ENCODE measurements at places on chromosomes 5 and 9. TPM values are rescaled to one million over a fixed set of nuclear protein-coding genes. Genes with fewer than 3 reads are reported as not detected.

GRCh38 chr5:5343568-5343967, 78.9 kb upstream of the ICE1 start:
- H3K27me3 ChIP-seq = no peaks in the 10 kb centered on the region
- no peaks in the 10 kb centered on the region for H3K36me3 ChIP-seq
- no peak overlapping the region for H3K4me3 ChIP-seq
- H3K27ac ChIP-seq = no peak overlapping the region

GRCh38 chr9:100160021-100160420, 61.0 kb downstream of the INVS start:
- no peaks in the 10 kb centered on the region for H3K36me3 ChIP-seq
- no peak overlapping the region for H3K27ac ChIP-seq
- H3K4me3 ChIP-seq = no peak overlapping the region
- no peak for DNase-seq

DNA sequence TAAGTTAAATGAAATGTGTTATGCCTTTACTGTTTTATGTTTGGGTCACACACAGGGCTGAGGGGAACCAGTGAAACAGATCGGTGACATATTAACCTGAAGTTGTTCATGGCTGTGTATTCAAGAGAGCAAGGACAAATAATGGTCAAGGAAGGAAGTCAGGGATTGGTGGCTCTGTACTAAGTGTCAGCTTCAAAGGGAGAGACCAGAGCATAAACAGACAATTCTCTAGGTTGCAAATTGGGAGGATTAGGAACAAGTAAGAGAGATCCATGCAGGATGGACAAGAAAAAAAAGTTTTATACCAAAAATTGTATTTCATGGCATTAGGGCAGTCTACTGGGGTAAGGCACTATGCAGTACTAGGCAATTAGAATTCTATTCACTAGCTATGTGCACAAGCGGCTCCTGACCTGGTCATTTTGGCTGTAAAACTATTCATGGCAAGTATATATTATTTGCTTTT, 156.3 kb downstream of the PLPPR1 start:
- no peak for DNase-seq
- no peak overlapping the region for H3K27ac ChIP-seq
- H3K27me3 ChIP-seq = no peaks in the 10 kb centered on the region
- no peak overlapping the region for H3K4me3 ChIP-seq
- H3K36me3 ChIP-seq = no peaks in the 10 kb centered on the region

DNA sequence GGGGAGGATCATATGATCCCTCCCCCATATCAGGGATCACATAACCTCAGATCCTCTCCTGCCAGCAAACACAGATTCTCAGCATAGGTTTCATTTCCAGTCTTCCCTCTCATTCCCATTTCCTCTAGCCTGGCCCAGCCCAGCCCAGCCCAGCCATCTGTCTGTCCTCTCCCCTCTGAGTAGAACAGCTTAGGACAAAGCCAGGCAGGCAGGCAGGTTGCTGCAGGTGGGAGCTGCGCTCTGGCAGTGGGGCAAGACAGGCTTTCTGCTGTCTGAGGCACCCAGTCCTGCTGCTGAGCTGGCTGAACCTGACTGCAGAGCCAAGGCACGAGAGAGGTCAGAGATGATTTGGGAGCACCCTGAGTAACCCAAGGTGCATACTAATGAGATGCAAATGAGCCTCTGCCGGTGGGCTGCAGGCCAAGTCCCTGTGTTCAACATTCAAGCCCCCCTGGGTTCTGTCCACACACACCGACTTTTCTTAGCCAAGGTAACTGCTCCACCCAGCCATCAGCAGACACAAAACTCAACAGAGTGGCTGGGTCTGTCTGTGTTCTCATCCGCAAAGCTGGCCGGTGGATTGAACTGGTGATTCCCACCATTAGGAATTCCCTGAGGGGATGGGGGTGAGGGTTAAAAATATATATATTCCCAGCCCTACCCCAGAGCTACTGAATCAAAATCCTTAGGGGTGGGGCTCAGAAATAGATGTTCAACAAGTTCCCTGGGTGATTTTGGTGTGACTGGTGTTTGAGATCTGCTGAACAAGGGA, 9.1 kb downstream of the FAT2 start:
- no peaks in the 10 kb centered on the region for H3K36me3 ChIP-seq
- no peak overlapping the region for H3K4me3 ChIP-seq
- no peaks in the 10 kb centered on the region for H3K27me3 ChIP-seq
- peaks cover 7% of the 10 kb centered on the region for H3K4me1 ChIP-seq

- no peak overlapping the region for H3K27ac ChIP-seq
- no peaks in the 10 kb centered on the region for H3K4me1 ChIP-seq
- no peak overlapping the region for H3K4me3 ChIP-seq
- no peaks in the 10 kb centered on the region for H3K36me3 ChIP-seq
Observed at GRCh38 chr5:144189800-144190429, 19.2 kb downstream of the KCTD16 start.

DNA sequence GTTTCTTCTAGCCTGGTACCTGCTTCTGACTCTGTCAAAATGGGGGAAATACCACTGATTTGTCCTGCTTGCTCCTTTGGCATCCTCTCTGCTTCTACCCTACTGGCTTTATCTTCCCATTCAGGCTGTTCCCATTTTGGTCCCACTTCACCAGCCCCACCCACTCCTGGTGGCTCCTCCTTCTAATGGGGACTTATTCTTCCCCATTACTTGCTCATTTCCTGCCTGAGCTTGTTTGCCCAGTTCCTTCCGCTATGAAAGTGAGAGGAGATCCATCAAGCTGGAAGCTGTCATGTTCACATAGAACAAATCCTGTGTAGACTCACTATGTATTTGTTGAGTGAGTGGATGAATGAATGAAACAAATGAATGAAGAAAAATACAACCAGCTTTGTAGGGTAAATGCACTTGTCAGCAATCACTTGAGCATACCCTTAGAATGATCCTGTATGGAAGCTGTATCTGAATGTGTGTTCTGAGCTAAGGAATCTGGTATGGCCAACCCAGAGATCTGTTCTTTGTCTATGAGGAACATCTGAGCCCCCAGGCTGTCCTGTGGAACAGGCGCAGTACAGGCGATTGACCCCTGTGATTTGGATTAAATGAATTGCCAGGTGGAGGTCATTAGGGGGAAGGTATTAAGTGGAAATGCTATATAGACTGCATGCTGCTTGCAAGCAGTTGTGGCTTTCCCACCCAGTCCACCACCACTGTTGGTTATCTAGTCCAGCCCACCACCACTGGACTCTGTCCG, 89.5 kb downstream of the APBA1 start:
- H3K4me3 ChIP-seq = no peak overlapping the region
- peaks cover 4% of the 10 kb centered on the region for H3K4me1 ChIP-seq
- H3K27ac ChIP-seq = no peak overlapping the region
- H3K27me3 ChIP-seq = no peaks in the 10 kb centered on the region
- no peaks in the 10 kb centered on the region for H3K36me3 ChIP-seq

DNA sequence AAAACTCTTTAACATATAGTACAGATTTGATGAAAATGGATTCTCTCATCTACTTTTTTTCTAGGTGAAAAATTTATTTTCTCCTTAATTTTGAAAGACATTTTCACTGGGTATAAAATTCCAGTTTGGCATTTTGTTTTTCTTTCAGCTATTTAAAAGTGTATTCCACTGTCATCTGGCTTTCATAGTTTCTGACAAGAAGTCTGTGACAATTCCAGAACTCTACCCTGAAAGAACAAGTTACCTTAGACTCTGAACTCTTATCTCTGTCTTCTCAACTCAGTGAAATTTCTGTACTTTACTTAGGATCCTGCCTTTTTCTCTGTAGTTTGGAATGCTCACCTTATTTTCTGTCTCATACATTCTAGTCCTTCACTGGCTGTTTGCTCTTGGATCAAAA, 161.7 kb downstream of the RANBP17 start:
- no peaks in the 10 kb centered on the region for H3K27me3 ChIP-seq
- no peak for DNase-seq
- H3K4me3 ChIP-seq = no peak overlapping the region
- no peak overlapping the region for H3K27ac ChIP-seq
- H3K36me3 ChIP-seq = no peaks in the 10 kb centered on the region

- peaks cover 17% of the 10 kb centered on the region for H3K36me3 ChIP-seq
- H3K27ac ChIP-seq = peak overlapping the region; percentile 57
- peaks cover 3% of the 10 kb centered on the region for H3K4me1 ChIP-seq
- no peak overlapping the region for H3K4me3 ChIP-seq
- no peaks in the 10 kb centered on the region for H3K27me3 ChIP-seq
Observed at GRCh38 chr5:131671994-131672655, 37.1 kb upstream of the RAPGEF6 start.

Gene PDE6A
- 0.24 TPM for polyA plus RNA-seq

Gene CCNI2
- polyA plus RNA-seq = 24.0 TPM

Gene TGFBI
- polyA plus RNA-seq = 92.6 TPM

DNA sequence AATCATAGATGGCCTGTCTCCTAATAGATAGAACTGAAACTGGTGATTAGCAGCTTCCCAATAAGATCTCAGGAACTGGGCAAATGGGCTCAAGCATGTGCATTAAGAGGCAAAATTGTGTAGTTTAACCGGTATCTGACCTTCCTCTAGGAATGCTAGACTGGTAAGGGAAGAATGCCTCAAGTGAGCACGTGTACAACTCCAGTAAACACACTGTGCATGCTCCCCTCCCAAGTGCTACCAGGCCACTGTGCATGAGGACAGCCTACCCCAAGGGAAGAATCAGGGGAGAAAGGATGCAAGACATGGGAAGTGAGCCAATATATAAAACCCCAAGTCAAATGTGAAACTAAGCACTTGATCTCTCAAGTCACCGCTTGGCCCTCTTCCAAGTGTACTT, 1157.4 kb upstream of the CDH18 start:
- no peaks in the 10 kb centered on the region for H3K4me1 ChIP-seq
- no peak overlapping the region for H3K27ac ChIP-seq
- no peaks in the 10 kb centered on the region for H3K36me3 ChIP-seq
- no peaks in the 10 kb centered on the region for H3K27me3 ChIP-seq
